ENCODE measurements at places on chromosomes 7 and 10. TPM values are rescaled to one million over a fixed set of nuclear protein-coding genes. Genes with fewer than 3 reads are reported as not detected.

DNA sequence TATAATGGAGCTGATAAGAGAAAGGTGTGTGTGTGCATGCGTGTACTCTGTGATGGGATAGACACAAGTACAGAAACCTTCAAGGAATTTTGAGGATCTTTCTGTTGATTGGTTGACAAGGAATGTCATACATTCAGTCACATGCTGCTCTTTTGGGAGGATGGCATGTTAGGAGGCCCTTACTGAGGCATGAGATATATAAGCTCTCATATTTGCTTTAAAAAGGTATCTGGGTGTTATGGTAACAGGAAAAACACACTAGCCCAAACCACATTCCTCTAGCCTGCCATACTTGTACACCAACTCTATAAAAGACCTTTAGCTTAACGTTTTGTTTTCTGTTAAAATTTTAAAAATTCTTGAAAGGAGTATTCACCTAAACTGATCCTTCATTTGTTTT is 72.5 kb upstream of the EGFR start:
- DNase-seq: no peak

- peak; percentile 40 for DNase-seq
These were observed at the start of gene TMEM178B for GRCh38 chr7:141073641-141074161. Gene TMEM178B, plus strand, starts transcription at chr7:141074064.

GRCh38 chr10:124681091-124681490 is 63.1 kb downstream of the FAM53B start:
- no peak for DNase-seq

The FAM25C gene
- total RNA-seq: not detected

GRCh38 chr10:126500185-126500584 is 111.9 kb upstream of the ADAM12 start:
- no peak for DNase-seq

- DNase-seq: no peak
These were observed 141.1 kb upstream of the ASAH2 start for GRCh38 chr10:50392426-50392825.

DNA sequence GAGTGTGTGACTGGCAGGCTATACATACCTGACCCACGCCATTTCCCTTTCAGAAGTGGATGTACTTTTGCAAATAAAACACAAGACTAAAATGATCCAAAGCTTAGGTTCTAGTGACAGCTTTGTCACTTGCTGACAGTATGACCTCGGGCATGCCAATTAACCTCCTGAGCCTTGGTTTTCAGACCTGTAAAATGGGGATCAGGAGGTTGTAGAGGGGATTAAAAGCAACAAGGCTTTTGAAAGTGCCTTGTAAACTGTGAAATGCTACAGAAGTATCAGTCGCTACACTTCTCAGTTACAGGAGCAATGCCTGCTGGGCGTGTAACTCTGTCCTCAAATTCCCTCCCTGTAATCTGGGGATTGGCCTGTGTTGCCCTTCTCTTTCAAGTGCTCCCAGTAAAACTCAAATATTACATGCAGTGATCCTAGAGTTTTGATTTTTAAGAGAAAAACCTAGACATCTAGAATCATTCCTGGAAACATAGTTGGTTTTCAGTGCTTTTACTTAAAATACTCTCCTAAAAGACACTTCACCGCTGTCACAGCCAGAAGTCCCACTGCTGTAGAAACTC is 8.8 kb upstream of the GRB10 start:
- no peak for DNase-seq

- no peak for DNase-seq
These were observed 104.9 kb upstream of the ACBD5 start for GRCh38 chr10:27345455-27345920.

DNA sequence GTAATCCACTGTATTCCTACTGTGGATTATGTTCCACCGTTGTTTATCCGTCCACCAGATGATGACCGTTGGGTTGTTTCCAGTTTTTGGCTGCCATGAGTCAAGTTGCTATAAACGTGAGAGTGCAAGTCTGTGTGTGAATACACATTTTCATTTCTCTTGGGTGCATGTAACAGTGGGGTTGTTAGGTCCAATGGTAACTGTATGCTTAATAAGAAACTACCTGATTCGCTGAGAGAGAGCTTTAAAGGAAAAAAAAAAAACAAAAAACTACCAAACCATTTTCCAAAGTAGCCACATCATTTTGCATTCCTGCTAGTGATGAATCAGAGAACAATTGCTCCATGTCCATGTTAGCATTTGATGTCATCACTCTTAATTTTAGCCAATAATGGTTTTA is 15.9 kb downstream of the UBN2 start:
- no peak for DNase-seq

- DNase-seq: no peak
These were observed 41.9 kb upstream of the PSMG3 start for GRCh38 chr7:1611708-1612241.

The SLC39A12 gene
- not detected for total RNA-seq

DNA sequence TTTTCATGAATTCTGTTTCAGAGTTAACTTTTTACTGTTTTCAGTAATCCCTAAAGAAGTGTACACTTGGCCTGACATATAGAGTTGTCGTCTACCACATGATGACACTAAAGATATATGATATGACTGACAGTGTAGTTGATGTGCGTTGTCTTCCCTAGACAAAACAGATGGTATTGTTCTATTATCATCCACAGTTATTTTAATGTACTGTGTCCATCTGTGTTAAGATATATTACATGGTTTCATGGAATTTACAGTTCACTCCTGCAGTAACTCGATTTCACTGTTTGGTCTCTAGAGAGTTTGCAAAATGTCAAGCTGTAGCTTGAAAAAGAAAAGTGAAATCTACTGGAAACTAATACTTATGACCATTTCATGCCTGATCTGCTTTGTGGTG is 18.1 kb downstream of the FOXP2 start:
- DNase-seq: no peak

DNA sequence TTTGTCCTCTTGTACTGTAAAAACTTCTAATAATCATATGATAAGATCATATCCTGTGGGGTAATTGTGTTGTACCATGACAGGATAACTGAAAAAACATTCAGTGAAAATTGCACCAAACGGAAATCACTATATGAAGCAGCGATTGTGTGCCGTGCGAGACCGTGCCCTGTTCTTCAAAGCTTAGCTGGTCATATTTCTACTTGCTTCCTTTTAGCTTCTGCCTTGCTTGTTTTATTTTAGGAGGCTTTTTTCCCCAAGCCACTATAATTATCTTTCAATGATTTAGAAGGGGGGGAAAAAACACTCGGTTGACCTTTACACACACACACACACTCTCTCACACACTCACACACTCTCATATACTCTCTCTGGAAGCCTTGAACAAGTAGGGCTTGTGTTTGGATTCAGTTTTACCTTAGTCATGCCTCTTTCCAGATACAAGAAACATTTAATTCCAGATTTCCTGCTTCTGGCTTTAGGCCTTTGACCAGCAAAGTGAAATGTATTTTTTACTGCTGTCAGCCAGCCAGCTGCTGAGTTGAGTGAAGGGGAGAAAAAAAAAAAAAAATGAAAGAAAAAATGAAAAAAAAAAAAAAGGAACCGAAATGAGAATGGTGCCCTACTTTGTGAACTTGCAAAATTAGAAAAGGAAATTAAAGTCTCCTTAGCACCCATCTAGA is 181.4 kb downstream of the ARID5B start:
- DNase-seq: peak; percentile 71

GRCh38 chr10:125428054-125428453 is 254.9 kb downstream of the TEX36 start:
- DNase-seq: no peak

- peak; percentile 71 for DNase-seq
These were observed 26.3 kb upstream of the PPIF start for GRCh38 chr10:79320820-79321493.

The RBM20 gene
- 0.05 TPM for total RNA-seq

- no peak for DNase-seq
These were observed 88.1 kb upstream of the RSU1 start for GRCh38 chr10:16905320-16905719.

DNA sequence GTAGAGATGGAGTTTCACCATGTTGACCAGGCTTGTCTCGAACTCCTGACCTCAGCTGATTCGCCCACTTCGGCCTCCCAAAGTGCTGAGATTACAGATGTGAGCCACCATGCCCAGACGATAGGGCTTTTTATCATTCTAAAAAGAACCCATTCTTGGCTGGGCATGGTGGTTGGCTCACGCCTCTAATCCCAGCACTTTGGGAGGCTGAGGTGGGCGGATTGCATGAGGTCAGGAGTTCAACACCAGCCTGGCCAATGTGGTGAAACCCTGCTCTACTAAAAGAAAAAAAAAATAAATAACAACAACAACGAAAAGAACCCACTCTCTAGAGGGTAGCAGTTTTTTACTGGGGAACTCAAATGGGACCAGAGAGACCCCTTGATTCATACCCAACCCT is 112.7 kb downstream of the PLXDC2 start:
- no peak for DNase-seq

- DNase-seq: no peak
These were observed 3.2 kb downstream of the PSMG3 start for GRCh38 chr7:1566687-1567048.

- DNase-seq: no peak
These were observed 15.6 kb downstream of the RHEB start for GRCh38 chr7:151503902-151504714.

DNA sequence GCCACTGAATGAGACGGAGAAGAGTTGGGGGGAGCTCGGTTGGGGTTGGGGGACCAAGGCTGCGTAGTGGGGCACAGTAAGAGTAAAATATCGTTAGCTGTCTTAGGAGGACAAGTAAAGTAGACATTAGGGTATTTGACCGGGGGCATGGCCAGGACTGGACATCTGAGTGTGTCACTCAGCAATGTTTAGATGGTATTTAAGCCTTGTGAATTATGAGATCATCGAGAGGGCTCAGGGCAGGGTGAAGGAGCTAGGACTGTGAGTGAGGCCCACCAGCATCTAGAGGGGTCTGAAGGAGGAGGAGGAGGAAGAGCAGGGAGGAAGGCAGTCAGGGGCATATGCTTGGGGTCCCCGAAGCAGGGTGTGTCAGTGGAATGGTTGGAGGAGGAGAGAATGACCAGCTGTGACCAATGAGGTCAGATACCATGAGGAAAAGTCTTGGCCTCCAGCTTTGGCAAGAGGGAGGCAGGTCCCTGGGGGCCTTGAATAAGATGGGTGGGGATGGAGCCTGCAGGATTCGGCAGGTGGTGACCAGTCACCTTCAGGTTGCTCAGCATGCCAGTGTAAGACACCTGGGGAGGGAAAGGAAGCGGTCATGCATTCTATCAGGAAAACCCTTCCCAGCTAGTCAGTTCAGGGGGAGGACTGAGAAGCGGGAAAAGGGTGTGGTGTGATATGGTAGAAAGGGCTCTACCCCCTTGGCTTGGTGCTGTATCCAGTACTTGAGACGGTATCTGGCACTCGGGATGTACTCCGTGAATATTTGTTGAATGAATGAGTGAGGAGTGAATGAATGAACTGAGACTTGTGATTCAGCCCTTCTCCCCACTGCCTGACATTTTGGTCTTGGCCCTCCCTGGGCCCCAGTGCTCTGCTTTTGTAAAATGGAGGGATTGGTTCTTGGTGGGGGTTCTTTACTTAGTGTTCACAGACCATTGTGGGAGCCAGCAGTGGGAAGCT is 34.8 kb upstream of the SH2D4B start:
- DNase-seq: no peak

DNA sequence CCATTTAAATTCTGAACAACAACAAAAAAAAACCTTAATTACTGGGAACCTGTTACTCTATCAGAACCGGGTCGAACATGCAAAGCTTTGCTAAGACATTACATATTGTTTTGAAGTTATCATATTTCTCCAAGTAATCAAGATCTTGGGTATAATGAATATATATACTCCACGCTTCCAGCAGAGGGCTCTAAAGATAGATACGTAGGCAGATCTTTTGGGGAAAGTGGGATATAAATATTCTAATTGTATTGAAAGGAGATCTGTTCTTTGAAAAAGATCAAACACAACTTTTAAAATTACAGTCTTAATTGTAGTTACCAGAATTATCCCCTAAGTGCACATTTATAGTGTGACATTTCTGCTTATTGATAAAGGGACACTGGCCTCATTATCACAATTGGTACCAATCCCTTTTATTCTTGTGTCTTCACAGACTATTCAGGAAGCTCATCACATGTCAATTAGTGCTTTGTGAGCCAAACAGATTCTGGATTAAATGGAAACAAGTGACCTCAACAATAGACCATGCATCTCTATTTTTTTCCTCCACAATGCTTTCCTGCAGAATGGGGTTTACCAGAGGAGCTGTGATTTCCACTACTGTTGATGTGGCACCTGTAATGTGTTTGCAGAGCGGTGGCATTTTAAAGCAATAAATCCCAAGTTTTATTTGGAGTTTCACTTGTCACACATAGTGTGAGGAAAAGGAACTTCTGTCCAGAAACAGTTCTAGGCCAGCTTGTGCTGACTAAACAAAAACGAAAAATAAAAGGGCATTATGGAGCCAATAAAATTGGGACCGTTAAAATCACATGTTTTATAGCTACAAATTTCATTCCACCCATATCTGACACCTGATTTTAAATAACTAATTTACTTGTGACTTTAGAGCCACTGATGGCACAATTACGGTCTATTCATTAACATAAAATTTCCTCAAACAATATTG is 122.4 kb downstream of the CTTNBP2 start:
- DNase-seq: no peak

GRCh38 chr7:149422914-149423301 is 38.0 kb downstream of the ZNF777 start:
- DNase-seq: peak; percentile 54

- no peak for DNase-seq
These were observed 31.6 kb downstream of the RHEB start for GRCh38 chr7:151488096-151488495.

GRCh38 chr10:29344073-29344820 is 55.4 kb downstream of the LYZL1 start:
- DNase-seq: no peak

DNA sequence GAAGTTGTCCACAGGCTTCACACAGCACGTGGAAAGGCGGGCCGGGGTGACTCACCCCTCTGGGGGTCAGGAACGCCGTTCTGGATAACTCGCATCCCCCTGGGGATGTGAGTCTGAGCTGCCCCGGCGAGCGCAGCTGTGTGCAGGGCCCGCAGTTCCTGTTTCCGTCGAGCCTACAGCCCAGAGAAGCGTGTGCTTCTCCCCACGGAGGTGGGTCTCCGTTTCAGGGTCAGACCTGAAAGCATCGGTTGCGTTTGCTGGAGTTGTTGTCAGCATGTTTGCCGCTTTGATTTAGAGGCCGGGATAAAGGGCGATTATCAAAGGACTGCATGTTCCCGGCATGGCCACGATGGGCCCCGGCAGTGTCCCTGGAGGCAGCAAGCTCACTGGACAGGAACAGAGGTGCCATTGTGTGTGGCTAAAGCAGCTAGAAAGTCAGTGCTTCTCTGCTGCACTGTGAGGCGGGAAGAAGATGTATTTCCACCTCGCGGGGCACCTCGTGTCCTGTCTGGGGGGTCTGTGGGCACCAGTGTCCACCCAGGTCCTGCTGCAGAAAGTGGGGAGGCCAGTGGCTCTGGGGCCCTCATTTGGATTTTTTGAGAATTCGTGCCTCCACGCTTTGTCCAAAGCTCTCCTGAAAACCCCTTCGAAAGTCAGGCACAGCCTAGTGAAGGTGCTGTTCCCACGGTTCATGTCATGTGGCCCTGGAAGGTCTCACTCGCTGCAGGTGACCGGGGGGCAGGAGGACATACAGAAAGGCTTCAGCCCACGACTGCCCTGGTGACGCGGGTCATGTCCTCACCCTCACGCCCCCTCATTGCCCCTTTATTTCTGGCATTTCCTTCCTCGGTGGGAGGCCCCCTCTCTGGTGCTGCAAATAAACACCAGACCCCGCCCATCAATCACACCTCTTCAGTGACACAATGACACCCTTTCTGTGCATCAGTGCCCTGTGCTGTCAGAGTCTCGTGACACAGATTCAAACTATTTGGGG is 27.4 kb upstream of the GDI2 start:
- no peak for DNase-seq

The UPK3BL2 gene
- 23.4 TPM for total RNA-seq

The ANXA8L1 gene
- not detected for total RNA-seq

Data from activated CD4-positive, alpha-beta T cell treated with anti-CD3 and anti-CD28 coated beads for 36 hours (primary cell).